ENCODE measurements at places on chromosomes 1 and 21.

- no peak for DNase-seq
These were observed 24.8 kb upstream of the MUTYH start for GRCh38 chr1:45365051-45365450.

DNA sequence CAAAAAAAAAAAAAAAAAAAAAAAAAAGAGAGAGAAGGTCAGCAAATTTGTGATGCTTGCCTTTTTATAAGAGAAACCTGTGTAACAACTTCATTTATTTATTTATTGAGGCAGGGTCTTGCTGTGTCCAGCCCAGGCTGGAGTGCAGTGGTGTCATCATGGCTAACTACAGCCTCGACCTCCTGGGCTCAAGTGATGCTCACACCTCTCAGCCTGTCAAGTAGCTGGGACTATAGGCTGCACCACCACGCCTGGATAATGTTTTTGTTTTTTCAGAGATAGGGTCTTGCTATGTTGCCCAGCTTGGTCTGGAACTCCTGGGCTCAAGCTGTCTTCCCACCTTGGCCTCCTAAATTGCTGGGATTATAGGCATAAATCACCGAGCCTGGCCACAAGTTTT is 42.4 kb downstream of the DHCR24 start:
- no peak for DNase-seq

DNA sequence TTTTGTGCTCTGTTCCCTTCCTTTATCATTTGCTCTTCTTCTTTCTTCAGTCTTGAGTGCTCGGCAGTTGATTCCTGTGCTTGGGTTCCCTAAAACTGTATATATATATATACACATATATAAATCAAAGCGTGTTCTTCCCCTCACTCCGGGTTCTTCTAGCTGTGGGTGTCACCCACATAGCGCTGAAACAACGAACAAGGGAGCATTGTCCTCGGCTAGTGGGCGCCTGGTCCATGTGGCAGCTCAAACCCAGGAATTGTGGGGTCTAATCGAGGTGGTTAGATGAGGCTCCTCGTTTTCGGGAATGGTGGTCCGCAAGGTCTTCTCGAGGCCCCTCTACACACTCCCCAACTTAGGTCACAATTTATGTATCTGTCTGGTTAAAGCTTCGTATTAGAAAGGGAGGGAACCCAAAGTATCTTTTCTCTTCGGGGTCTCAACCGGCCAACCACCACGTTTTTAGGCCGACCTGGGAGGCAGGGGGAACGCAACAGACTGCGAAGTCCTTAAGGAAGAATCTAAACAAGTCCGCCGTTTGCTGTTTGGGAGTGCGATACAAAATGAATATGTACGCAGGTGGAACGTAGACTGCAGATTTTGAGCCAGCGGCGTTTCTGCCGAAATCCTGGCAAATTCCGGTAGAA is 504 bp upstream of the SDHC start:
- DNase-seq = no peak

DNA sequence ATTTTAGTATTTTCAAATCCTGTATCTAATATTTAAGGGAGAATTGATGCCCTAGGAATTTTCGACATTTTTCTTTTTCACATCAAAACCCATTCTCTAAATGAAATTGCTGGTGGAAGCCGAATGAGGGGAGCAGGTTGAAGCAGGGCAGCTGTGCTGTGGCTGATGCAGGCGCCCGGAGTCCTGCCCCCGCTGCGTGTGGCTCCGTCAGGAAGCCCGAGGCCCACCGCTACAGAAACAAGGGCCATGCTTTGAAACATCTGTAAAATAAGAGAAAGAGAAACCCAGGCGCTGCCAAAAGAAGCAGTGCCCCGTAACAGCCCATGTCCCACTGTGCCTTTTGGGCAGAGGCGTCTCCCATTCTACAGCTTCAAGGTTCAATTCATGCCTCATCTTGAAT is 41.1 kb downstream of the TENT5C start:
- no peak for DNase-seq

GRCh38 chr1:87796471-87796901 is 467.8 kb downstream of the LMO4 start:
- DNase-seq = no peak

- DNase-seq = no peak
These were observed 139.9 kb upstream of the KIAA0040 start for GRCh38 chr1:175332515-175332914.

- DNase-seq = no peak
These were observed 54.5 kb downstream of the PRDM15 start for GRCh38 chr21:41824466-41825207.

DNA sequence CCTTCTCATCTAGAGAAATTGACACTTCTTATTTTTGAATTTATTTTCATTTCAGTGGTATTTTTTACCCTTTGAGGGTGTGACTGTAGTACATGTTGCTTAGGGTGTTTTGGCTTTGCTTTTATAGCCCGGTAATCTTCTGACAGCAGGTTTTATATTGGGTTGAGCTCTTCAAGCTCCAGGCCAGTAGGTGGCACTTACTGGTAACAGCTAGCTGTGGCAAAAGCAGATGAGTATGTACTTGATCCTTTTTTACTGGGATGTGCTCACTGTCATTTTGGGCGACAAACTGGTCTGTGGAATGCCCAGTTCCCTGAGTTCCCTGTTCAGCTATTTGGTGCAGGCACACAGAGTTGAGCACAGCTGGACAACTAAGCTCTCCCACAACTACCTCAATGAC is 916.2 kb upstream of the B3GALT2 start:
- DNase-seq = peak; percentile 2

DNA sequence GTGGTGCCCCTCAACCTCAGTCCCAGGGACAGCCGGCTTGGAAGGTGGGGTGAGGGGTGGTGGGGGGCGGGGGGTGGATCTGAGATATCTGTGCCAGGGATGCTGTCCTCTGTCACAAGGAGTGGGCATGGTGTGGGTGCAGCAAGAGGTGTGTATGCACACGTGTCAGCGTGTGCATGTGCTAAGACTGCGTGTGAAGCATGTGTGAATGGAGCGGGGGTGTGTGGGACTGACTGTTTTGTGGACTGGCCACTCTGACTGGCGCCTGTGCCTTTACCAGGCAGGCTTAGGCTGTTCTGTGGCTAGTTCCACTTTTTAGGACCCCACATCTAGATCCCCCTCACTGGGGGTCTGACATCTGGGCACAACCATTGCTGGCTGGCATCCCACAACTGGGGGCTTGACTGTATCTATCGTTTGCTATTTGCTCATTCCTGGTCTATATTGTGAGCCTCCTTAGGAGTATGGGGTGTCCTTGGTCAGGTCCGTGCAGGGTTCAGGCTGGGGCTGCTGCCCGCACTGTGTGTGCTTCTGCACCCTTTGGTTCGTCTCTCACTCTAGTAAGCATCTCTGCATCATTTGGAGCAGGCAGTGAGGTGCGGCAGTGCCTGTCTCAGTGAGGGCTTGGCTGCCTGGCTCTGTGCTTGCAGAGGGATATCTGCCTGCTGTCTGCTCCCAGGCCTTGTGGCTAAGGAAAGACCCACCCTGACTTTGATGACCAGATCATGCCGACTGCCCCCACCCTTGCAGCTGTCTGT is 1.9 kb downstream of the AMPD2 start:
- no peak for DNase-seq

GRCh38 chr1:6517435-6517851 is 26.0 kb upstream of the PLEKHG5 start:
- DNase-seq = no peak

DNA sequence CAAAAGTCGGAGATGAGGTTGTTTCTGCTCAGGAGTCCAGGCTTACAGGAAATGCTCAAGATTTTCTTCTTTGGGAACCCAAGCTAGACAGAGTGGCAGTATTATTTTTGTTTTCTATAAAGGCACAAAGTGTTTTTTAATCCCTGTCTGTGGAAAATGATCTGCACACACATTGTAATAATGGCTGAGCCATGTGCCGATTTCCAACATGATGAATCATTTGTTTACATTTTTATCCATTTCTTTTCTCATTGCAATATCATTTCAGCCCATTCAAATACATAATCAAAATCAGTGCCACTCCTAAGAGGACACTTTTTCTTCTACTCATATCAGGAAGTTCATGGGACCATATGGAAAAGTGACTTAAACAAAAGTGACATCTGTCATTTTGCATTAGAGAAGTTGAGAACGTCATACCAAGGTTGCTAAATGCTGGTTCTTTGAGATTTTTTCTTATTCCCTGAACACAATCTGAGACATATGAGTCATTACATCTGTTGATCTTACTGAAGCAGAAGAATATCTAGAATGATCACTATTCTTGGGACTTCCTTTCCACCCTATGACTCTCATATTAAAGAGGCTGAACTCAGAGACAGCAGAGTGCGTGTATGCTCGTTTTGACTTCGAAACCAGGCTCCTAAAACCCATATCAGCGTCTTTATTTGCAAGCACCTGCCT is 44.9 kb downstream of the ACTA1 start:
- peak; percentile 85 for DNase-seq

GRCh38 chr1:18721776-18722175 is 91.1 kb downstream of the PAX7 start:
- no peak for DNase-seq

DNA sequence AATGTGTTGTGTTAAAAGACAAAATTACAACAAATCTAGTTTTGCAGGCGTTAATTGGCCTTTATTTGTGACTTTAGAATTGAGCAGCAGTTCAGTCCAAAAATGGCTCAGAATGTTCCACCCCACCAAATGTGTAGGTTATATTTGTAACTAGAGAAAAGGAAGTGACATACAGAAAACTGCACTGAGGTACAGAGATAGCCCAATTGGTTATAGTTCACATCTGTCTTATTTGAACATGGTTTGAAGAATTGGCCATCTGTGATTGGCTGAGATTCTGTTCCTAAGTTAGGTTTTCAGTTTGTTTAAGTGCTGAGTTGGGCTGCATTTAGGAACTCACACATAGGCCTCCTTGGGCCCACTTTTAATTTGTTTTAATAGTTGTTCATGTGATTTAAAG is 12.0 kb upstream of the FMO2 start:
- DNase-seq = no peak

- no peak for DNase-seq
These were observed 2.4 kb downstream of the MAB21L3 start for GRCh38 chr1:116113615-116114014.

- DNase-seq = no peak
These were observed 388.7 kb downstream of the PTPRU start for GRCh38 chr1:29625084-29625420.

DNA sequence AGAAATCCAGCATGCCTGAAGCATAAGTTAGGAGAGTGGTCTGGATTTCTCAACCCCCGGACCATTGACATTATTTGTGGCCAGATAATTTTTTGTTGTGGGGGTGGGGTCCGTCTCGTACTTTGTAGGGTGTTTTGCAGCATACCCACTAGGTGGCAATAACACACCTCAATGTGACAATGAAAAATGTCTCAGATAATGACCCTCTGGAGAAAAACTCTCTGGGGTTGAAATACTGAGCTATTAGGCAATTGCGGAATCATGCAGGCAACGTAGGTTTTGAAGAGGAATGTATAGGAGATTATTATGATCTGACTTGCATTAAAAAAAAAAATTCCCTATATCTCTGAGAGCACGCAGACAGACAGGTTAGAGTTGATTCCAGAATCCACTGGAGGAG is 25.3 kb upstream of the RRP15 start:
- peak; percentile 8 for DNase-seq

DNA sequence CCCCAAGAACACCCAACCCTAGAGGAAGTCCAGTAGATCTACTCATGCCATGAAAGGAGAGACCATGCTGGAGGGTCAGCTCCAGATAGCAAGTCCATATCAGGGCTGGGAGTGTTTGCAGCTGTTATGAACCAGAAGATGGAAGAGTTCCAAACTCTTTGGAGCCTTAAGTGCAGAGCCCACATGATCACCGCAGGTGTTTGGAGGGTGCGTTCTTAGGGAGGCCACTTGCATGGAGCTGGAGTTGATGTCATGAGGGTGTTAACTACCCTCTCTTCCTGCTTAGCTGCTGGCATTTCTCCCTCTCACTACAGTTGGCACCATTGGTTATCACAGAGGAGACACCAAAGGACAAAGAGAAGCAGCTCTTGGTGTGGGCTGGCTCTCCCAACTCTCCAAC is 616.9 kb downstream of the AJAP1 start:
- DNase-seq = no peak

- no peak for DNase-seq
These were observed 42.8 kb downstream of the SORT1 start for GRCh38 chr1:109354929-109355328.

DNA sequence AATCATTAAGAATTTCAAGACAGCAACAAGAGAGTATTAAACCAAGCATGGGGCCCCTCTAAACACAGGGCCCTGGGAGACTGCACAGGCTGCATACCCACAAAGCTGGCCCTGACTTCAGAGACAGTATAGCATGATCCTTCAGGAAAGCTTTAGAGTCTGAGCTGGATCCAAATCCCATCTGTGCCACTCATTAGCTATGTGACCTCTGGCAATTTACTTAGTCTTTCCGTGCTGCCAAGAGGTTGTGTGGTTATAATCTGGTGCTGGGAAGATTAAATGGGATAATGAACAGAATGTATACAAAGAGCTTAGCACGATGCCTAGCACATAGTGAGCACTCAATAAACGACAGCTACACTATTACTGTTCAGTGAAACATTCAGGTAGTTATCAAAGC is 4.0 kb downstream of the PHC2 start:
- no peak for DNase-seq

DNA sequence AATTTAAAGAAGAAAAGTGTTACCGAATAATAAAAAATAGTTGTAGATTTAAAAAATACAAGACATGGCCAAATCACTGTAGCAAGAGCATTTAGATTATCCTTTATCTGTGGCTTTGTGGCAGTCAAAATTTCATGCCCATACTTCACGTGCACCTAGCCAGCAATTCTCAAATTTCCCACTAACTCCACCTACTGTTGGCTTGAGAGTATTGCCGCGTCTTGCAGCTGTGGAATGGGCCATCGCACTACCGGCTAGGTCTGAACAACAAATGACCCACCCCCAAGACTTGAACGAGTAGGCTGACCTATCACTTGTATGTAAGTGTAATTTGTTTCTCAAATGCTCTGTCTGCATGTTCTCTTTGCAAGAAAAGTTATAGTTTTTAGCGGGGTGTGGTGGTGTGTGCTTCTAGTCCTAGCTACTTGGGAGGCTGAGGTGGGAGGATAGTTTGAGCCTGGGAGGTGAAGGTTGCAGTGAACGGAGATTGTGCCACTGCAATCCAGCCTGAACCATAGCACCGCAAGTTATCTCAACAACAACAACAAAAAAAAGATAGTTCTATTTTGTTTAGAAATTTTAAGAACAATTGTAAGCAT is 4.1 kb downstream of the KRTAP13-4 start:
- peak; percentile 15 for DNase-seq

DNA sequence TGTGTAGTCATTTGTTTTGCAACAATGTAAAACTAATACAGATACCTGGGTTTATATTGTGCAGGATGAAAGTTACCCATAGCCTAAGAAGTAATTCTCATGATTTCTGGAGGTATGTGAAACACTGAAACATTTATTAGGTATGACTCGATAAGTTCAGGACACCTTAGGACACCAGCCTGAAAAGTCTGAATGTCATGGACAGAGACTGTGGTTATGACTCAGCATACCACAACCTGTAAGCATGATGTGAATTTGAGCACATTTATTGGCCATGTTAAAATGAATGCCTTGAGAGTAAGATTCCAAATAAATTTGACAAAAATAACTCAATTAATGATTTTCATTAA is 1471.7 kb upstream of the B3GALT2 start:
- DNase-seq = peak; percentile 34

Data from iris pigment epithelial cell (primary cell).